ENCODE measurements at places on chromosomes 4 and X.

- no peak for DNase-seq
Observed at GRCh38 chr4:87950936-87951511, 24.5 kb upstream of the SPP1 start.

GRCh38 chr4:113555868-113556267, 205.7 kb downstream of the CAMK2D start:
- DNase-seq: no peak

DNA sequence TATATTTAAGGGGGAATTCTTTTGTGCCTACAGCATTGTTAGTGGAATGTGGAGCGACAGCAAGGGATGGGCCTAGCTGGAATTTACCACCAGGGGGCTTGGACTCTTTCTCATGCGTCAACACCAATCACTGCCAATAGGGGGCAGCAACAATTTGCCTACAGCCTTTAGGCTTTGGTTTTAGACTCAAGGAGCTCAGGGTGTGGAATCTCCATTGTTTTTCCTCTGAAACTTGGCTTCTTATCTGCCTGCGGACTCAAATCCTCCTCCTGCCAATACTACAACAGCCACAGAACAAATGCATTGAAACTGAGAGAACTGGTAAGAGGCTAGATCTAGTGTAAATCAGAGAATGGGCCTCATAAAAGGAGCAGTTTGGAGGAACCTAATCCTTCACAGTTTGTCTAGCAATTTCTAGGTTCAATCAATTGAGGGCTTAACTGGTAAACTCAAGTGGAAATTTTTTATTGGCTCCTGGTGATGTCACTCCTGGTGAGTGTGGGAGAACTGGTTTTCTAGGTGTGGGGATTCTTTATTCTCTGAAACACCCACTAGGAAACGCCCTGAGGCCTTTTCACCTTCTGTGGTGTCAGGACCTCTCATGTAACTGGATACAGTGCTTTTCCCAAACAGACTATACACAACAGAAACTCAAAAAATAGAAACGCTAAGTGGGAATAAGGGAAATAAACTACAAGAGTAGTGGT, 27.9 kb upstream of the TMSB4X start:
- peak; percentile 86 for DNase-seq

- DNase-seq: peak; percentile 77
Observed at GRCh38 chr4:148004228-148004857, 272.5 kb downstream of the ARHGAP10 start.

DNA sequence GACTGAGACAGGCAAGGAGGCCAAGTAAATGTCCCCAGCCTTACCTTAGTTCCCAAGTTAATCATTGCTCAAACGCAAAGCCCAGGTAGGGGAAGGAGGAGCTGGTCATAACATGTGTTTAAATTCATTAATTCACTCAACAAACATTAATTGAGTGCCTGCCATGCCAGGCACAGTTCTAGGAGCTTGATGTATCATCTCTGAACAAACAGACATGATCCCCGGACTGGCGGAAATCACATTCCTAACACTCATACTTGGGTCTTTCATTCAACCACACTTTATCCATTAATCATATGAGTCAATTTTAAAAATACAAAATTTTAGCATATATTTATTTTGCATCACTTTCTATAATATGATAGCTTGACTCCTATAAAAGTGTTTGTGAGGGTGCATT, 335.3 kb upstream of the NOCT start:
- no peak for DNase-seq

DNA sequence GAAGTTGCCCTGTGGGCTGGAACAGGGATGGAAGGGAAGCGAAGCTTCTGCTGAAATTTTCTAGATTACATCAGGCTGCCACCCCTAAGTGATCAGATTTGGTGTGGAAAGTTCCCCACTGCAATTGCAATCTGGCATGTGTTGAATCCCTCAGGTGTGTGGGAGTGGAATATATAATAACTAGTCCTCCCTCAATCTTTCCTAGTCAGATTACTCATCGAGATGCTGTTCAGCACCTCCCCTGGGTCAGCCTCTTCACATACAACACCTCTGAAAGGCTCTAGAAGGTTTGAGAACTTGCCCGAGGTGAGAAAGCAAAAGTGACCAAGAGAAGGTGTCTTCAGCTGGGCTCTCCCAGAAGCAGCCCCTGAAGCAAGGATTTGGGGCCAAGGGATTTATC, 336.8 kb downstream of the BCOR start:
- DNase-seq: no peak

- DNase-seq: no peak
Observed at GRCh38 chrX:106450405-106450804, 161.4 kb upstream of the RADX start.

DNA sequence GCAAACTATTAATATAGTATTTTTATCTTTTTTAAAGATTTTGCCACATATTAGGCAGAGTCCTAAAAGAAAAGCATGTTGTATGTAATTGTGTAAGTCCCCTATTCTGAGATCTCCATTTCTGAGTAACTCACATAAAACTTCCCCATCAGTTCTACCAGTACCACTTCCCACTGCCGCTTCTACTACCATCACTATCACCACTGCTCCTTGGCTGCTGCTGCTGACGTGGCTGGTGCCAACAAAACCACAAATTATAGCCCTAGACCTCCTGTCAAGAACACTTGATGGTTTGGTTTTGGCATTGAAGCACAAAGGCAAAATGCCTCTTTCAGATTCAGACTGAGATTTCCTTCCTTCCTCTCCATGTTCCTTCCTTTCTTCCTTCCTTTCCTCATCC, 106.4 kb downstream of the MMRN1 start:
- no peak for DNase-seq

DNA sequence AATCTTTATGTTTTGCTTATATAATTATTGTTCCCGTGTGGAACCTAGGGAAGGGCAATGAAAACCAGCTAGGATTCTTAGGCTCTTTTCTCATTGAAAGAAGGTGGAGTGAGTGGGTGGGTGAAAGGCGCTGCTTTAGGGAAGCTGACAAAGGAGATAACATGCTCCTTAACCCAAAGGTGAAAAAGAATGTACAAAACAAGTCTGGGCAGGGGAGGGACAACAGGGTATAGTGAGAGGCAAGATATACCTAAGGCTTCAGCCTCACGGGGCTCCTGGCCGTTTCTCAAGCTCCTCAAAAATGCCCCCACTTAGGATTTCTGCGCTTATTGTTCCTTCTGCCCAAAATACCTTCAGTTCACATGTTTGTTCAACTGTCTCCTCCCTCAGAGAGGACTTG, 1.8 kb downstream of the SH2D1A start:
- DNase-seq: no peak

DNA sequence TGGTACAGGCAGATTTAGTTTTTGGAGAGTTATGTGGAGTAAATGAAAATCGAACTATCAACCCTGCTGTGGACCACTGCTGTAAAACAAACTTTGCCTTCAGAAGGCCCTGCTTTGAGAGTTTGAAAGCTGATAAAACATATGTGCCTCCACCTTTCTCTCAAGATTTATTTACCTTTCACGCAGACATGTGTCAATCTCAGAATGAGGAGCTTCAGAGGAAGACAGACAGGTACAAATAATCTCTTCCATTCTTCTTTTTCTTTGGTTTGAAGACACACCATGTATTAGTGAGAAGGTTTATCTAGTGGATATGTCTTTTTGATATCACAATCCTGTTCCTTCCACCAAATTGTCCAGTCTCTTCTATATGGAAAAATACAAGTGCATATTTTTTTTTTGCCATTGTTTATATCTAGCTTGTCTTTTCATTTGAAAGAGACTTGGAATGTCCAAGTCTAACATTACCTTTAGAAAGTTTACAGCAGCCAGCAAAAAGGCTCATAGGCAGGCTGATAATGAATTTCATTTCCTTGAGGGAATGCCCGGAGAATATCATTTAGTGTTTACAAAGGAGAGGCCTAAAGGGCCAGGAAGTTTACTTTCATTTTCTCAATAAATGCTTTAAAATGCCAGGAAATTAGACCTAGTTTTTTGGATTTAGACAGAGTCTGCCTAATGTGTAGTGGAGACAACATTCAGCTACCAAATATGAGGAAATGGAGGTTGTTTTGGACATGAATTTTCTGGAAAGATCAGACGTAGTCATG, 18.6 kb downstream of the AFM start:
- peak; percentile 28 for DNase-seq

DNA sequence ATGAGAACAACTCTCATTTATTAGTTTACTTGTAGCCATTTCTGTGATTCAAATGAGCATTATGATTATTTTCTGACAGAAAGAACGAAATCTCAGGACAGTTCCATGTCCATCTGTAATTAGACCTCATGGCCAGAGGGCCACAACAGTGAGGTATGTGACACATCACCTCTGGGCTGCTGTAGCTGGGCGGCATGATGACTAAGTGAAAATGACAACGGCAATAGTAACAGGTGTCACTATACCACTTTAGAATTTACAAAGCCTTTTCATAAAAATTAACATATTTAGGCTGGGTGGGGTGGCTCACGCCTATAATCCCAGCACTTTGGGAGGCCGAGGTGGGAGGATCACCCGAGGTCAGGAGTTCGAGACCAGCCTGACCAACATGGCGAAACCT, 252.6 kb downstream of the CBR4 start:
- DNase-seq: peak; percentile 23

DNA sequence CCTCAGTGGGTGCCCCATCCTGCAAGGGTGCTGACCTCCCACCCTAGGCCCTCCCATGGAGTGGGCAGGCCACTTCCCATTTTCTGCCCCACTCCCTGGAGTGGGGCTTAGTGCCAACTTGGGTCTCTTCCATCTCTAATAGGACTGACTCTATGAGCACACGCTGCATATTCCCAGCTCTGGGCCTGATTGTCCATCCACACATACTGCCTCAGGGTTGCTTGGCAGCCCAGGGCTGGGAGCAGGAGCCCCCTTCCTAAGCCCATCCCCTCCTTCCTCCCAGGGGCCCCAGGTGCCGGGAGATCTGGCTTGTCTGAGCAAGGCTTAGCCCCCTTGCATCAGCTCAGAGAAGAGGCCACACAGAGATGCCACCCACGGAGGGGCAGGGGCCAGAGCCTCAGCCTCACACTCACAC, 55.1 kb downstream of the PJA1 start:
- no peak for DNase-seq

DNA sequence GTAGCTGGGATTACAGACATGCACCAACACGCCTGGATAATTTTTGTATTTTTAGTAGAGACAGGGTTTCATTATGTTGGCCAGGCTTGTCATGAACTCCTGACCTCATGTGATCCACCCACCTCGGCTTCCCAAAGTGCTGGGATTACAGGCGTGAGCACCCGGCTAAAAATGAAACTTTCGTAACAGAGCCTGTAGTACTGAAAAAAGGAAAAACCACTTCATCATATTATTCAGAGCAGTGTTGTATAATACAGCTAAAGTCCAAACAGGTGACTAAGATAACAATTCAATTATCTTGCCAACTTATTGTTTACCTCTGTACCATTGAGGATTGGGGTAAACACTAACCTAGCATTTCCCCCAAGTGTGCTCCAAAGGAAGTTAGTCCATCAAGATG, 43.9 kb upstream of the HPRT1 start:
- no peak for DNase-seq

- DNase-seq: no peak
Observed at GRCh38 chr4:53150631-53151488, 215.0 kb downstream of the SCFD2 start.

- DNase-seq: no peak
Observed at GRCh38 chr4:119656342-119656741, 27.7 kb upstream of the PDE5A start.

- no peak for DNase-seq
Observed at GRCh38 chrX:109793191-109793590, 60.1 kb upstream of the ACSL4 start.

GRCh38 chr4:150325872-150326271, 247.6 kb downstream of the DCLK2 start:
- no peak for DNase-seq

DNA sequence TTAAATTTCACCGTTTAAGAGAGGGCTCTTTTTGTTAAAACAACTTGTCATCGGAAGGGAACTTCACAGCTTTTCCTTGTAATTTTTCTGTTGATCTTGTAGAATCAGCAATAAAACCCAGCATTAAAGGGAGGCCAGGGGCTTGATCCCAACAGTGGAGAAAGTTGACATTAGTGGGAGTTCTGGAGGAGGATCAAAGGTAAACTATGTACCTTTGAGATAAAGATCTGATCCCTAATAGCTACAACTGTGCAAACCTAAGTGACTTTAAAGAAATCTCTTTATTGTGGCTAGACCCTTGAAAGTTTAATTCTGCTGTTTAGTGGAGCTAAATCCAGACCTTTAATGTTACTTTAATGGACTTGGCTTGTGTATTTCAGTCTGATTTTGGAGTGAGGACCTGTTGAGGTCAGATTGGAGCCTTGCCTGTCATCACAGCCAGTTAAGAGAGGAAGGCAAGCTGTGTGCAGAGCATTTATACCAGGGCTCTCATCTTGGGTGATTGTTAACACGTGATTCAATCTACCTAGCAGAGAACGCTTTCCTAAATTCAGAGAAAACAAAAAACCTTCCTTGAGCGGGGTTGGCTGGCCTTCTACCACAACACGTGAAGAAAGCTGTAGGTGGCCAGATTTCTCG, 1.7 kb downstream of the DOCK11 start:
- no peak for DNase-seq

DNA sequence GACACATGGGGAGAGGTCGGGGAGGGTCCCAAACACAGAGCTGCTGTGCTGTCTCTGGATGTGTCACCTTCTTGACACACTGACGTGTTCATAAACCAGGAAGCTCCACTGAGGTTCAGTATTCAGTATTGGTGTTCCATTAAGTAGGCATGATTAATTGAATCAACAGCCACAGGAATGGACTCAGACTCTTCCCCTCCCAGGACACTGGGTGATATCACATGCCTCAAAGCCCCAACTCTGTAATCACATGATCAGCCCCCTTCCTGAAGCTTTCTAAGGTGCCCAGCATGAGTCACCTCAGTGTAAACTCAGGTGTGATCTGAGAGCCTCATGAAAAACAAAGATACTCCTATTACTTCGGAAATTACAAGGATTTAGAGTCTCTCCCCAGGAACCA, 21.1 kb upstream of the HNRNPD start:
- no peak for DNase-seq

GRCh38 chrX:46180258-46180687, 364.9 kb downstream of the ZNF674 start:
- peak; percentile 99 for DNase-seq

GRCh38 chr4:8152865-8153257, 5.8 kb downstream of the ABLIM2 start:
- DNase-seq: peak; percentile 14

GRCh38 chr4:118586357-118586790, 98.8 kb upstream of the METTL14 start:
- DNase-seq: no peak

- no peak for DNase-seq
Observed at GRCh38 chrX:49988143-49988542, 65.7 kb downstream of the CLCN5 start.

All from RPMI7951 (cell line).